ENCODE measurements at places on chromosomes 5 and 9.

GRCh38 chr5:116032991-116033390, 719 bp downstream of the ARL14EPL start:
- DNase-seq = no peak

DNA sequence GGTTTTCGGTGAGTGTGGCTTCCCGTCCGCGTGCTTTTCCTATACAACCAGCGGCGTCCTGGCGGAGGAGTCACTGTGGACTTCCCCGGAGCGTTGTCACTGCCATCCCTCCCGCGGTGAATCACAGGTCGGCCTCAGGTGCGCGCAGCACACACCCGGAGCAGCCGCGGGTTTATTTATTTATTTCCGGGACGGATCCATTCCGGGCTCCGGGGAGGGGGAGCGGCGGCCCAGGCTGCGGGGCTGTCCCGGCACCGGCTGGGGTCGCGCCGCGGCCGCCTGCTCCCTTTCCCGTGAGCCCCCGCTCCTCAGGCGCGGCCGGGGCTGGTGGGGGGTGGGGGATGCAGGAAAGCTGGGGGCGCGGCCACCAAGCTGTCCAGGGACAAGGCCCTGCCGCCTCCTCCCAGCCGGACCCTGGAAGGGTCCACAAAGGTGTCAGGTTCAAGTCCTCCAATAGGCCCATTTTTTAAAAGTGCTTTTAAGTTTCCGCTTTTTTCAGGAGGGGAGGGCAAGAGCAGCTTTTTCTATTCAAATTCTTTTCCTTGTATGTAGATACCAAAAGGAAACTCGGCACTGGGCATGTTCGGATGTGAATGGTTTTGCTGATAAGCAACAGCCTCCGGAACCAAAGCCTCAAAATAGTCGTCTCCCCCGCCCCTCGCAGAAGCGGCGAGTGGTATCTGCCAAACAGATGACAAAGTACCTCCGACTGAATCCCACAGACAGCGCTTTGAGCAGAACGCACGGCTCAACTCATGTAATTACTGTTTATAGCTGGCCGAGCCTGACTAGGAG, 192.5 kb downstream of the CD180 start:
- no peak for DNase-seq

DNA sequence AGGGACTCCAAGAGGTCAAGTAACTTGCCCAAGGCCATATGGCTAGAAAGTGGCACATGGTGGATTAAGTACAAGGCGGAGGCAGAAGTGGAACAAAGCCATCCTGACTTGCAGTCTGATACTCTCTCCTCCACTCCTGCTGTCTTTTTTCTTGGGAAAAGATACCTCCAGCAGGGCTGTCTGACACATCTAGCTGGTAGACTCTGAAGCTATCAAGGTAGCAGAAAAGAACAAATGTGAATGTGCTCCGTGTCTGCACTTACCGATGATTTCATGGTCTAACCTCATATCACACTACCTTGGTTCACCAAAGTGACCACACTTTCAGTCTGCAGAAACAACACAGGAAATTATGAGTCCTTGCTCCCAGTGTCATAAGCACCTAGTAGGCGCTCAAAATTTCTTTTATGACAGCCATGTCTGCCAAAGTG, 284.8 kb downstream of the CRB2 start:
- no peak for DNase-seq

GRCh38 chr9:130659699-130660248, 4.6 kb upstream of the PRDM12 start:
- DNase-seq = no peak

GRCh38 chr5:120345947-120346346, 118.2 kb upstream of the PRR16 start:
- DNase-seq = no peak

DNA sequence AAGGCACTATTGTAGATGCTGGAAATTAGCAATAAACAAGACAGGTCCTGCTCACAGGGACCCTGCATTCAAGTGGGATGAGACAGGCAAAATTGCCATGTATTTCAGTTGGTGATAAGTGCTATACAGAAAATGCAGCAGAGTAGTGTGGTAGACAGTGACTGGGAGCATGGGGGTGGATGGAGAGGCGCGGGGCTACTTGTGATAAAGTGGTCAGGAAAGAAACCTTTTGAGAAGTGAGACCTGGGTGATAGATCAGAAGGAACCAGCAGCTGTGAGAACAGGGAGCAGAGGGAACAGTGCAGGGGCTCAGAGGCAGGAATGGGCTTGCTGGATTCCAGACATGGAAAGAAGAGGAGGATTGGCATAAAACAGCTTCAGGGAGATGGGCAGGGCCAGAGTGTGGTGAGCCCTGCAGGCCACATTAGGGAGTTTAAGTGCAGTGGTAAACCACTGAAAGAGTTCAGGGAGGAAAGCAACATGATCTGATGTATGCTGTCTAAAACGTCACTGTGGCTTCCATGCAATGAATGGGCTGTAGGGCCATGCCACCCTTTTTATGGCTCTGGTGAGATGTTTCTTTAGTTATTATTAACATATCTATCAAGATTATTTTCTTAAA, 7.3 kb downstream of the CRHBP start:
- DNase-seq = no peak

- no peak for DNase-seq
Measured at GRCh38 chr9:804026-804425, 37.5 kb upstream of the DMRT1 start.

- DNase-seq = no peak
Measured at GRCh38 chr5:9972059-9972458, 277.6 kb downstream of the ATPSCKMT start.

DNA sequence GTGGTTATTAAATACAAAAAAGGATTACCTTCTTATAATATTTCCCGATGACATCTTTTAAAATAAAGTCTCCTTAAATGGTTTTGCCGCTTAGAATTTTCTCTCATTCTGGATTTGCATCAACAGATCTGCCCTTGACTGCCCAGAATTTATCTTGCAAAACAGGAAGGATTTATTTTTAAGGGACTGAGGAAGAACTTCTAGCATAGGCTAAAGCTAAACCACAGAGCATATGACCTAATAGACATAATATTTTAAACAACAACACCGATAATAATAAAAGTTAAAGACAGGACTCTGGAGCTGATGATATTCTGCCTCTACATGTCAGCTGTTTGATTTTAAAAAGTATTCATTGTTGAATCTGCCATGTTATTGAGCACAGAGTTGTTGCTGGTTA, 145.3 kb upstream of the ADCY2 start:
- DNase-seq = no peak

GRCh38 chr5:107518616-107519015, 152.1 kb downstream of the EFNA5 start:
- no peak for DNase-seq

DNA sequence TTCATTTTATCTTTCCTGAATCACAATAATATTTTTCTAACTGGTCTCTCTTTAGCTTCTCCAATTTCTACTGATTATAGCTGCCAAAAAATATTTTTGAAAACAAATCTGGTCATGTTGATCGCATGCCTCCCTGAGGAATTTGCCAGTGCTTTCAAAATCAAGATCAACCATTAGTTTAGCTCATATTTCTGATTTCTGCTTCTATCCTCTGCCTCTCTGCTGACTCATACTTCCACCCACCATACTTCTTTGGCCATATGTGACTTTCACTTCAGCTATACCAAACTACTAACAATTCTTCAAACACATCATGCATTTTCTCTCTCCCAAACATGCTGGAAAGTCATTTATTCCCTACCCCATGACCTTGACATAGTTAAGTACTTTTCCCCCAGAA, 636.5 kb downstream of the TLE1 start:
- no peak for DNase-seq

- DNase-seq = no peak
Measured at GRCh38 chr9:28899267-28899666, 1326.0 kb upstream of the C9orf72 start.

GRCh38 chr5:69050214-69050613, 43.6 kb upstream of the SLC30A5 start:
- no peak for DNase-seq

DNA sequence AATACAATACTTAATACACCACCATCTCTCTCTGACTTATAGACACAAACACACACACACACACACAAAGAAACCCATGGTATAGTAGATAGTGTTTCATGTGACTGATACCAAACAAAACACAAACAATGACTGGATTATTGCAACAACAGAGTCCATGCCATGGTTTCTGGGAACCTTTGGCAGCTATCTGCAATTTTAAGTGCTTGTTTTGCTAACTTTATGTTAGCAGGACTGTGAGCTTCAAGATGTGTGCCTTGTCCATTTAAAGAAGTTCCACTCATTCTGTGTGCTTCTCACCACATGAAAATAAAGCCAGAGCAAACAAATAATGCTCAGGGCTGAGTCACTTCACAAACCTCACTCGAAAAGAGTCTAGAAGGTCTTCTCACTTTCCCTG, 15.1 kb upstream of the LURAP1L start:
- DNase-seq = no peak

- no peak for DNase-seq
Measured at GRCh38 chr5:129903466-129904101, 681 bp upstream of the CHSY3 start.

- peak; percentile 19 for DNase-seq
Measured at GRCh38 chr5:19837536-19838174, 150.3 kb downstream of the CDH18 start.

DNA sequence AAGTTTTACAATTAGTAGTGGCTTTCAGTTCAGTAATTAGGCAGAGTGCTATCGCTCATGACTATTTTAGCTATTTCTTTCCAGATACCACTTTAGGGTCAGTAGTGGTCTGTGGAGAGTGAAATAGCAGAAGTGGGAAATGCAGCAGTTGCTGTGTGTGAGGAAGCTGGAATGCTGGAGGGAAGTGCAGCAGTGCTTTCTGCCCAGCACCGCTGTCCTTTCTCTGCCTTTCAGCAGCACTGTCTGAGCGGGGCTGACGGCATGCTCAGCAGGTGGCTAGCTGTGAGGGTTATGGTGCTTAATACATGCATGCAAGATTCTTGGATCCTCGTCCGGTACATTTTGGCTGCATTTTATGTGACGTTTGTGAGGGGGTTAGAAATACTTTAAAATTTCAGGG, 213.9 kb downstream of the PBX3 start:
- no peak for DNase-seq

DNA sequence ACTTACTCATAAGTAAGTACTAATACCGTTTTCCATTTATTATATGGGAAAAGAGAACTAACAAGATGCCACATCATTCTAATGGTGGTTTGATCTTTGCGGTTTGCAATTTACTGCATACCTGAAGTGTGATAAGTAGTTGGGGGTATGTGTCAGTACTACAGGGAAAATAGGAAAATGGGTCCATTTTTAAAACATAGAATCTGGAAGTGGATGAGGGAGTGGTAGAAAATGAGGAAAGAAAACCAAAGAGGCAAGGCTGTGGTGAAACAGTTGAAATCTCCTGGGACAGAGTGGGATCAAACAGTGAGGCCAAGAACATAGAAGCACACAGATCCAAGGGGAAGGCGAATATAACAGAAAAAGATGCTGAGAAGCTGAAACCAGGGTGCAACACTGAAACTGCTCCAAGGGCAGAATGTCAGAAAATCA, 6.7 kb downstream of the ADAMTSL1 start:
- DNase-seq = no peak

DNA sequence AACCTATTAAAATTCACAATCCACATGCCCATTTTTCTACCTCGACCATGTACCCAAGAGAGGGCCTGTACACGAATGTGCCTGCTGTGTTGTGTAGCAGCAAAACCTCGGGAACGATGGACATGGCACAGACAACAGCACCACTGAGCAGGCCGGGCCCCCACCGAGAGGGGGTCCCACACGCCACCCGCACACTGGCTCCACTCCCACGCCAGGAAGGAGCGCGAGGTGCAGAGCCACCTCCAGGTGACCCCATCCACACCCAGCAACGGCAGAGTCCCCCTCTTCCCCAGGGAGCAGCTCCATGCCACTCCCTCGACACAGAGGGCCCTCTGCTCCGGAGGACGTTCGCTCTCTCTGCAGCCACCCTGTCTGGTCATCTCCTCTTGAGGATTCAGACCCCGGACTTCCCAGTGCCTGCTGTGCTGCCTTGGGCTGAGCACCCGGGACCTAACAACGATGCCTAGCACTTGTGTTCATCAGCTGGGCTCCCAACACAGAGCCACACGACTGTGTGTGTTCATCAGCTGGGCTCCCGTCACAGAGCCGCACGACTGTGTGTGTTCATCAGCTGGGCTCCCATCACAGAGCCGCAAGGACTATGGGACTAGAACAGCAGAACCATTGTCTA, 25.3 kb upstream of the ADAMTS2 start:
- no peak for DNase-seq

DNA sequence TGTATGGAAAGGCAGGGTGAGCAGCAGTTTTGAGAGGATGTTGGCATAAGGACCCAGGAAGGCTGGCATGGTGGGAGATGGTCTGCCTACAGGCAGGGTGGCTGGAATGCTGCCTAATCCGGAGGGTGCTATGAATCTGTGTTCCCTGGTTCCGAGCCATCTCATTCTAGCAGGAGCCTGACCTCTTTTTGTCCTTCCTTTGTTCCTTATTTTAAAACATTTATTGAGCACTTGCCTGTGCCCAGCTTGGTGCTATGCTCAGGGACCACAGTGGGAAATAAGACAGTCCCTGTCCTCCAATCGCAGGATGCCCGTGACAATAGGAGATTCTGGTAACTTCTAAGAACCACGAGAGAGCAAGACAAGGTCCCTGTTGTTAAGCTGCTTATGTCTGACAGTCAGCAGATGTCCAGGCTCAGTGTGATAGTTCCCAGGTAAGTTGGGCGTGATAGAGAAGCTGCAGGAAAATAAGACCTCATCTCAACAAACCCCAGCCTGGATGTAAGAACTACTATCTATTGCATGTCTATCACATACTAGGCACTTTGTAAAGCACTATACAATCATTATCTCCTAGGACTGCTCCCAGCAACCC, 9.1 kb upstream of the ZBTB34 start:
- DNase-seq = no peak

GRCh38 chr9:92151691-92152393, 36.6 kb upstream of the SPTLC1 start:
- no peak for DNase-seq

DNA sequence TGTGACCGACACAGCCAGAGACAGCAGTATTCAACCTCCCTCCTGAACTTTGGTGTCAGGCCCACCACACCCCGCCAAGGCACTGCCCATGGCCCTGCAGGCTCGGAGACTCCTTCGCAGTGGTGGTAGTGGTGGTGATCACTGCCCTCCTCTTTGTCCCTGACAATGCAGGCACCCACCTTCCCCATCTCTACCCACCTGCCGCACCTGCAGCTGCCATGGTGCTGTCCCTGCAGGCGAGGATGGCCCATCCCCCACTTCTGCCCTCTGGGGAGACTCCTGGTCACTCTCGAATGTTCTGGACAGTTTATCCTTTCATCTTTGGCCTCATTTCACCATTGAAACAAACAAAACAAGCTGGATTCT, 4.4 kb upstream of the IL4 start:
- DNase-seq = no peak

DNA sequence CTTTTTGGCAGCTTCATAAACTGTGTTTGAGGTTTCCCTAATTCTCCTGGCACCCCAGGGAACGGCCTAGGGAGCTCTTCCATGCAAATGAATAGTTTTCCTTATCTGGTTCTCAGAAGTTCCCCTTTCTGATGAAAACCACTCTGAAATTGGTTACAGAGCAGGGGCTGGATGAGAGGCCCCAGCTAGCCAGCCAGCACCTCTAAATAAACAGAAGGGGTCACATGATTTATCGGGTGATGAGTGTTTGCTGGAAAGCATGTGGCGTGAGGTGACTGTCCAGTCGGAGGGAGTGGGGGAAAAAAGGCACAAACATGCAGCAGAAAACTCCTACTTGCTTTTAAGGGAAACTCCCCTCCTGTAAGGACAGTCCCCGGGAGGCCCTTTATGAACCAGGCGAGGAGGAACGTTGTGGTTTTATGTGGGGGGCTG, 261.2 kb upstream of the ANKRD55 start:
- DNase-seq = no peak
